NCI-H2081 treated with DMSO at 0.1 percent for 48 hours (cell line): ENCODE measurements at places on chromosomes 16 and 17.

DNA sequence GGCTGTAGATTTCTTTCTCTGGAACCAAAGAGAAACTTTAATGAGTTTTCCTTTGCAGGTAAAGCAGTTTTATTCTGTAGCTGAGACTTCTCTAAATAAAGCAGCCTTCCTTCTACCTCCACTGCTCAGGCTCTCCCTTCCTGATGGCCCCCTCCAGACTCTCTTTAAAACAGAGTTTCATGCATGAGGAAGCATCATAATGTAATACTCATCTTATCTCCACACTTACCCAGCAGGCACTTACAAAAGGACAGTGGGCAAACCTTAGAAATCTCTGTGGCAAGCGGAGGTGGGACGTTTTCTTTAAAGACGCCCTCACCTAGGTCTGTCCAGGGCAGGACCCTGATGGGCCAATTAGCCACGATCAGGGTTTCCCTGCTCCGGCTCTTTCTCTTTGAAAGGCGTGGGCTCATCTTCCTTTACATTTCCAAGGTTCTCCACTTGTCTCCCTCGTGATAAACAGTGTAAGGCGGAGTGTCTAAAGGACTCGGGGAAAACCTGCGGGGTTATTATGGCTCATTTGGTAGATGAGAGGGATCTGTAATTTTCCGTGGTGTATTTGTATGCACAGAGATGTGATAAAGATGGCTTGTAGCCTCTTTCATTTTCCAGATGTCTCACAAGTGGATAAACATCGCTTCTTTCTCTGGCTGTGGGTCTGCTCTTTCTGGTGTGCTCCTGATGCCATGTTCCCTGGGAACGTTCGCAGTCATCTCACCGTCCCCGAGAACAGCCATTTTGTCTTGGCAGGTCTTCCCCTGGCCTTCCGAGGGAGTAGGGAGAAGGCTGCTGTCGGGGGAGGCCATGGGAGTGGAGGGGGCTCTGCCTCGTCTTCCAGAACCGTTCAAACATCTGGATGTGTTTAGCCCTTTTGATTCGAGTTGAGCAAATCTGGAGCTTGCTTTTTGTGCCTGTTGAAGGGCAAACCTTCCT lies 239.0 kb downstream of the CCDC182 start:
- no peak for DNase-seq

GRCh38 chr16:84294531-84295142 lies at the start of gene WFDC1:
WFDC1 (plus strand) TSS chr16:84294878; CDS start chr16:84294972, 94 bp downstream.
- no peak for DNase-seq

- DNase-seq: no peak
Observed at GRCh38 chr17:29593591-29594518, 923 bp downstream of the ANKRD13B start.

DNA sequence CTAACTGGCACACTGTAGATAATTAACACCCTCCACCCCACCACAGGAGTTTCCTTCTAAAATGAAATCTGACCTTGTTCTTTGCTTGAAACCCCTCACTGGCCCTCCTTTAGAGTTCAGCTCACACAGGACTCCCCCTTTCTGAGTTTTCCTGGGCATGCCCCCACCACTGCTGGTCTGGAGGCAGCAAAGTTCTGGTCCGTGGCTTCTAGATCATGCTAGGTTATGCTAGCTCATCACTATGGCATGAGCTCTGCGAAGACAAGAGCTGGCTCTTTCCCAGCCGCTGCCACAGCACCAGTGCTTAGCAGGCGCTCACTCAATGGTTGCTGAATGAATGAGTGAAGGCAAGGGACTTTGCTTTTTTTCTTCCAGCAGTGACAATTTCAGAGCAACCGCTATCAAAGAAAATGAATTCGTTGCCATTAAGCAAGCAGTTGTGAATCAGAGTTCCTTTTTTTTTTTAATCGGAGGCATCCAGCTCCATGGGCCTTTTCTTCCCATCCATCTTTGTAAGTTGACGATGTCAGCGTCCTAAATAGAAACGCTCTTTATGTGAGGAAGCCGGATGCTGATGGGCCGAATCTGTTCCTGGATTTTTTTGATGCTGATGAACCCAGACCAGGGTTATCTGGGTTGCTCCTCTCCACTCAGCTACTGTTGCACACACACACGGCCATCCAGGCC lies 80.8 kb upstream of the NOL11 start:
- no peak for DNase-seq

- DNase-seq: no peak
Observed at GRCh38 chr17:42872251-42872965, 21.4 kb downstream of the AOC3 start.

- no peak for DNase-seq
Observed at GRCh38 chr16:61237884-61238485, 798.3 kb downstream of the CDH8 start.

GRCh38 chr16:70630960-70631745 lies 15.2 kb upstream of the IL34 start:
- no peak for DNase-seq

DNA sequence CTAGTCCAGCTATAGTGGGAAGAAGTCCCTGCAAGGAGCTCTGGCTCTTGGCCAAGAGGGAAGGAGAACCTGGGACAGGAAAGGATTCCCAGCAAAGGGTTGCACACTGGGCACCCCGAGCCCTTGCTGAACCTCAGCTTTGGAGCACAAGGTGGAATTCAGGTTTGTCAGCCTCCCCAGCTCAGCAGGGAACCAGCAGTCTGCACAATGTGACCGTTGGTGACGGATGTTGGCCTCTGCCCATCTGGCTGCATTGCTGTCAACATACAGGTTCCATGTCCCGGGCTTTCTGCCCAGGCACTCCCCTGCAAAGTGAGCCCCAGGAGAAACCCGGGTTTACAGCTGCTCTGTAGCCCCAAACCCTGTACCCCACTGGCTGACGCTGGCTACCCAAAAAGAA lies 6.7 kb downstream of the RPRML start:
- no peak for DNase-seq

GRCh38 chr17:65947831-65948230 lies 244.1 kb downstream of the CEP112 start:
- no peak for DNase-seq

GRCh38 chr16:80615735-80616134 lies 74.9 kb downstream of the DYNLRB2 start:
- DNase-seq: no peak
